ENCODE measurements at places on chromosomes 5 and 9. TPM values are rescaled to one million over a fixed set of nuclear protein-coding genes. Genes with fewer than 3 reads are reported as not detected.

Gene UBE2QL1
- total RNA-seq: 0.37 TPM

Gene TJP2
- 156 TPM for total RNA-seq

Gene BAAT
- 0.14 TPM for total RNA-seq

Gene HSPB3
- not detected for total RNA-seq

Gene ANKRD55
- not detected for total RNA-seq

Gene PCDHGC5
- 2.5 TPM for total RNA-seq

Gene MORN5
- 3.8 TPM for total RNA-seq

Gene SAXO1
- not detected for total RNA-seq

Gene GPRIN1
- 9.7 TPM for total RNA-seq

Gene PTGR1
- 28.8 TPM for total RNA-seq

Gene EQTN
- total RNA-seq: not detected

Gene PCDHA9
- total RNA-seq: 1.00 TPM

Gene FOXB2
- not detected for total RNA-seq

GRCh38 chr5:61402244-61402823, 70.3 kb downstream of the ZSWIM6 start:
- no peak overlapping the region for H3K4me3 ChIP-seq
- H3K27me3 ChIP-seq: no peaks in the 10 kb centered on the region
- no peaks in the 10 kb centered on the region for H3K36me3 ChIP-seq
- H3K27ac ChIP-seq: no peak overlapping the region
- peaks cover 51% of the 10 kb centered on the region for H3K4me1 ChIP-seq

DNA sequence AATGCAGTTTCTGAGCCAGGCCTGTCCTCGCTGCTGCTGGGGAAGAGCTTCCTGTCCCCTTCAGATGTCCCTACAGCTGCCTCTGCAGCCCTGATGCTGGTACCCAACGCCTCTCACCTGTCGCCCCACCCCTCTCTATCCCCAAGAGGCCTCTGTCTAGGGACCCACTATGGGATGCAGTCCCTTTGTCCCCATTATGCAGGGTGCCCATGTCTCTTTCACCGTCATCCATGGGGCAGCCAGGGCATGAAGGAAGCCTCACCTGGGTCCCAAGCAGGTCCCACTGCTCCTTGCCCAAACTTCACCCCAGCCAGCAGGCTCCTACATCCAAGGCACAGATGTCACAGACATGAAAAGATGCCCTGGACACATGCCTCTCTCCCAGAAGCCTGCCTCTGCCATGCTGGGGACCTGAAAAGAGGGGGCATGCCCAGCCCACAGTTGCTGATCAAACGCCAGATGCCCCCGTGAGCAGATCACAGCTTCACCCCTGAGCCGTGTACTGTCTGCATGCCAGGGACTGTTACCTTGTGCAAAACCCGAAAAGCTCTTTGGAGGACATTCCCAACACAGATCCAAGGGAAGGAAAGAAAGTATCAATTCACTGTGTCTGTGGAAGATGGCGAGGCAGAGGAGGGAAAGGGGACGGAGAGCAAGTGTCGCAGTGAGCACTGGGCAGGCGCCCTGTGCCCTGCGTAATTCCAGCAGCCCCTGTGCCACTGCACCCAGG, 81.0 kb downstream of the ADAMTS2 start:
- no peaks in the 10 kb centered on the region for H3K27me3 ChIP-seq
- no peak overlapping the region for H3K4me3 ChIP-seq
- peak; percentile 3 for DNase-seq
- H3K36me3 ChIP-seq: no peaks in the 10 kb centered on the region
- no peak overlapping the region for H3K27ac ChIP-seq

DNA sequence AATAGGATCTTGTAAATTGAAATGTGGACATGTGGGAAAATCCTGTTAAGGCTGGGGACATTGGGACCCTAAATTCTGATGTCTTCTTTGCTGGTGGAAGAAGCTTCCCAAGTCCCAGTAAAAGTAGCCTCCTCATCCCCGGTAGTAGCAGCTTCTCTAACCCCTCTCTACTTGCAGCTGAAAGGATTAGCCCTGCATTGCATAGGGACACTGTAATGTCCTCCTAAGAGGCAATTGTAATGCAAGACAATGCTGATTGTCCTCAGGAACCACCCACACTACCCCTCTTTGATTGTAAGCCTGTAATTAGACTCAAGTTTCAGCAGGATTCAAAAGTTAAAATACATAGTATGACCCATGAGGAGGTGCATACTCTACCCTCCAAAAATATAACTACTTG, 1938.4 kb upstream of the C9orf72 start:
- H3K36me3 ChIP-seq: no peaks in the 10 kb centered on the region
- no peak overlapping the region for H3K27ac ChIP-seq
- H3K4me3 ChIP-seq: no peak overlapping the region
- H3K27me3 ChIP-seq: no peaks in the 10 kb centered on the region
- H3K4me1 ChIP-seq: no peaks in the 10 kb centered on the region

GRCh38 chr9:21993007-21993406, 1.2 kb downstream of the CDKN2A start:
- H3K4me1 ChIP-seq: peaks cover 5% of the 10 kb centered on the region
- H3K27me3 ChIP-seq: peaks cover 65% of the 10 kb centered on the region
- H3K4me3 ChIP-seq: no peak overlapping the region
- no peak for DNase-seq
- H3K27ac ChIP-seq: no peak overlapping the region

GRCh38 chr9:119181561-119181960, 187.7 kb downstream of the BRINP1 start:
- no peak overlapping the region for H3K4me3 ChIP-seq
- no peaks in the 10 kb centered on the region for H3K36me3 ChIP-seq
- H3K27me3 ChIP-seq: no peaks in the 10 kb centered on the region
- H3K27ac ChIP-seq: no peak overlapping the region
- no peaks in the 10 kb centered on the region for H3K4me1 ChIP-seq
- no peak for DNase-seq

DNA sequence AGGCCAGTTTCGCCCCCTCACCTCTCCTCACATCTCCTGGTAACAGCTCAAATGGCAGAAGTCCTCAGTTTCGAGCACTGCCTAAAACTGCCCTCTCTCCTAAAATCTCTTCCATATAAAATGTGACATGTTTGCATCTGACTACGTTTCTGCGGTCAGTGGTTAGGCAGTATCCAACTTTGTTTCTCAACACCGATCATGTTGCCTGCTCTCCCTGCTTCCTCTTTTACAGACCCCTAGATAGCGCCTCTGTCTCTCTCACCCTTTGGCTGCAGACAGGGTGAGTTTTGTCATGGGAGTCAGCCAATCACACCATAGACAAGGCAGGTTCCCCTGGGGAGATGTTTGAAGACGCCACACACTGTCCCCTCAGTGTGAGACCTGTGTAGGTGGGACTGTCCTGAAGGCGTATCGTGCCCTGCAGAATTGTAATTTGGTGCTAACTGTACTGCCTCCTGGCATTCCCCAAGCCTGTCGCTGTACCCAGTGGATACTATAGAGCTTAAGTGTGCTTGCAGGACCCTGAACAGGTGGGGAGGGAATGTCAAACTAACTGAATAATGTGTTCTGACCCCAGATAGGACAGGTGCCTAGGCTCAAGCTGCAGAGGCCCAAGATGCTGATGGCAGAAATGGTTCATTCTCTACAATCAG, 1.1 kb downstream of the HEXB start:
- peaks cover 24% of the 10 kb centered on the region for H3K4me1 ChIP-seq
- no peaks in the 10 kb centered on the region for H3K36me3 ChIP-seq
- H3K27me3 ChIP-seq: no peaks in the 10 kb centered on the region
- H3K4me3 ChIP-seq: peak overlapping the region; percentile 88
- no peak for DNase-seq
- H3K27ac ChIP-seq: peak overlapping the region; percentile 87

DNA sequence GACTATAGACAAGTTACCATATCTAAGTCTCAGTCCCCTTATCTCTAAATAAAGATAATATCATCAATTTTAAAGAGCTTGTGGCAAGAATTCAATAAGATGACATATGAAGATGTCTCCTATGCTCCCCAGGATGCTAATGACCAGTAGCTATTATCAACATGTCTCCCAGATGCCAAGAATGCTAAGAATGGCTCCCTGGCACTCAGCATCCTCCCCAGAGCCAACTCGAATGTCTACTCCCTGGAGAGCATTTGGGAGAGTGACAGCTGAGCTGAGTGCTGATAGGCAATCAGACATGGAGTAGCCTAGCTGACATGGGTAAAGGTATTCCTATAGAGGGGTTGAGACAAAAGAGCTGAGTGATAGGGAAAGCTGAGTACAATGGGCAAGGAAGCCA, 15.9 kb downstream of the P4HA2 start:
- H3K36me3 ChIP-seq: no peaks in the 10 kb centered on the region
- peaks cover 16% of the 10 kb centered on the region for H3K4me1 ChIP-seq
- no peak overlapping the region for H3K4me3 ChIP-seq
- no peaks in the 10 kb centered on the region for H3K27me3 ChIP-seq

GRCh38 chr9:105879181-105879580, 184.8 kb downstream of the TMEM38B start:
- no peaks in the 10 kb centered on the region for H3K4me1 ChIP-seq
- no peak for DNase-seq
- H3K27ac ChIP-seq: no peak overlapping the region
- no peaks in the 10 kb centered on the region for H3K36me3 ChIP-seq
- no peaks in the 10 kb centered on the region for H3K27me3 ChIP-seq
- H3K4me3 ChIP-seq: no peak overlapping the region

- H3K36me3 ChIP-seq: no peaks in the 10 kb centered on the region
- no peaks in the 10 kb centered on the region for H3K4me1 ChIP-seq
- no peak for DNase-seq
Measured at GRCh38 chr9:30630459-30630858, 1754.0 kb upstream of the ACO1 start.

GRCh38 chr5:164010900-164011299, 505.5 kb downstream of the MAT2B start:
- no peaks in the 10 kb centered on the region for H3K4me1 ChIP-seq
- H3K27ac ChIP-seq: no peak overlapping the region
- no peak for DNase-seq
- no peak overlapping the region for H3K4me3 ChIP-seq

GRCh38 chr5:77983482-77984199, 207.5 kb upstream of the TBCA start:
- no peaks in the 10 kb centered on the region for H3K36me3 ChIP-seq
- no peaks in the 10 kb centered on the region for H3K4me1 ChIP-seq
- no peaks in the 10 kb centered on the region for H3K27me3 ChIP-seq
- H3K4me3 ChIP-seq: no peak overlapping the region
- no peak for DNase-seq
- no peak overlapping the region for H3K27ac ChIP-seq

DNA sequence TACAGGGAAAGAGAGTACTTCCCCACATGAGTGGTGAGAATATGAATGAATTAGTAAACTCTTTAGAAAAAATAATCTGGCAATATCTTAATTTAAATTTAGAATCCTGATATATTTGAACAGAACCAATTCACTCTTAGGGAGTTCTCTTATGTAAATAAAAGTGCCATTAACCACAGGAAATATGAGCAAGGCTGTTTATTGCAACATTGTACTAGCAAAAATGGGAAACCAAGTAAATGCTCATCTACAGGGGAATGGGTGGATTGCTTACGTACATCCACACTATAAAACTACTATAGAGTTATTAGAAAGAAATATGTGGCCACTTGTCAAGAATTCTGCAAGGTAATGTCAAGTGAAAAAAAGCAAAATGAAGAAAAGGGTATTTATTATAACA, 274.5 kb downstream of the TLE1 start:
- DNase-seq: no peak
- H3K4me1 ChIP-seq: no peaks in the 10 kb centered on the region
- no peak overlapping the region for H3K27ac ChIP-seq
- no peaks in the 10 kb centered on the region for H3K36me3 ChIP-seq
- H3K4me3 ChIP-seq: no peak overlapping the region

GRCh38 chr5:96463091-96463490, 30.0 kb upstream of the PCSK1 start:
- H3K27me3 ChIP-seq: no peaks in the 10 kb centered on the region
- H3K36me3 ChIP-seq: no peaks in the 10 kb centered on the region

DNA sequence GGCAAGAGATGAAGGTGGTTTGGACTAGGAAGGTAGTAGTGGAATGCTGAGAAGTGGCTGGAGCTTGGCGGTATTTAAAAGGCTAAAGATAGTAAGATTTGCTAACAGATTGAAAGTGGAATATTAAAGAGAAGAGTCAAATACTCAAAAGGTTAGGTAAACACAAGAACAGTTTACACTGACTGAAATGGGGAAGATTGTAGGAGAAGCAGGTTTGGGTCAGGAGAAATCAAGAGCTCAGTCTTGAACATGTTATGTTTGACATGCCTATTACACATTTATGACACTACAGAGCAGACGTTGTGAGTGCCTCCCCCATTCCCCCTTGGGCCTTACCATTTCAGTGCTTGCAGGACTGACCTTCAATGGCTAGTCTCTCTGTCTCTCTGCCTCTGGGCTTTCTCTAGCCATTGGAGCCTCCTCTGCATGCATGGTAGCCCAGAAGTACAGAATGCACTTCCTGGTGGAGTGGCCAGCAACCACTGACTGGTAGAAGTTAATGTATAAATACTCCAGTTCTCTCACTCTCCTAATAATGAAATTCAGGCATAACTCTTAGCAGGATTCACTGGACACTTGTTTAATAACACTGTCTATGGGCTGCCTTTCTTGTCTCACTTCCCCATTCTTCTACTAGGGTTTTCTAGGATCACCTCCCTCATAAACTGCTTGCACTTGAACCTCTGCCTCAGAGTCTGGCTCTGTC, 56.8 kb downstream of the HMGCS1 start:
- H3K27ac ChIP-seq: no peak overlapping the region
- no peak overlapping the region for H3K4me3 ChIP-seq
- no peaks in the 10 kb centered on the region for H3K27me3 ChIP-seq
- no peaks in the 10 kb centered on the region for H3K36me3 ChIP-seq
- H3K4me1 ChIP-seq: no peaks in the 10 kb centered on the region

- peak overlapping the region; percentile 100 for H3K27ac ChIP-seq
- no peaks in the 10 kb centered on the region for H3K36me3 ChIP-seq
- peaks cover 33% of the 10 kb centered on the region for H3K4me1 ChIP-seq
- no peaks in the 10 kb centered on the region for H3K27me3 ChIP-seq
- no peak for DNase-seq
Measured at GRCh38 chr5:138033386-138033808, 518 bp upstream of the FAM13B start.

DNA sequence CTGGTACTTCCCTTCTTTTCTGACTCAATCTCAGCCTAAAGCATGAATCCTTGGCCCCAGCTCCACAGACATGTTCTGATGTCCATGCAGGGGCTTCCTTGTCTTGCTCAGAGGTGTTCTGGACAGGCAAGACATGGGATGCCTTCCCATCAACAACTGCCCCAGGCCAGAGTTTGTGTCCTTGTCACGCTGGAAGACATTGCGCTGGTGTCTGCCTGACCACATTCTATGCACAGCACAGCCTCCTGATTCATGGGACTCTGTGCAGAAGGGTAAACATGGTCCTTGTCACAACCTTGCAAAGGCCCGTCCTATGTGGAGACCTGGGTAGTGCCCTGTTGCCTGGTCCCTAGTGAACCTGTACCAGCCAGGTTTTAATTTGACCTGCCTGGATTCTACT, 212.2 kb downstream of the FSTL4 start:
- no peak overlapping the region for H3K27ac ChIP-seq
- no peaks in the 10 kb centered on the region for H3K27me3 ChIP-seq
- H3K4me1 ChIP-seq: no peaks in the 10 kb centered on the region
- no peak for DNase-seq
- H3K36me3 ChIP-seq: no peaks in the 10 kb centered on the region

DNA sequence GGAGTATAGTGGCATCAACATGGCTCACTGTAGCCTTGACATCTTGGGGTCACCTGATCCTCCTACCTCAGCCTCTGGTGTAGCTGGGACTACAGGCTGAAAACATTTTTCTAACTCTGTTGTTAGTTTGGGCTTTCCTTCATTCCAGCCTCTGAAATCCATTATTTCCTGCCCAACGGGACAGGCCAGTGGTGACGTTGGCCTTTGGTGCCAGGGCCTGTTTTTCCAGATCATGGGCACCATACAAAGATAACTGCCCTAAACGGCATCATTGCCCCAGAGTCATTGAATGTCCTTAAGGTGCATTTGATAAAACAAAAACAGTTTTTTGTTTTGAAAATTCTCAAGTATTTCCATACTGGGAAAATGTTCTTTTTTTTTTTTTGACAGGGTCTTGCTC, 32.1 kb downstream of the PIK3R1 start:
- no peak overlapping the region for H3K4me3 ChIP-seq
- H3K36me3 ChIP-seq: no peaks in the 10 kb centered on the region
- H3K4me1 ChIP-seq: peaks cover 54% of the 10 kb centered on the region
- no peak for DNase-seq
- H3K27me3 ChIP-seq: no peaks in the 10 kb centered on the region

Data from transverse colon (tissue), 4 donors.